ENCODE measurements at places on chromosomes 6 and 20. TPM values are rescaled to one million over a fixed set of nuclear protein-coding genes. Genes with fewer than 3 reads are reported as not detected.

The OR2H1 gene
- not detected for total RNA-seq

GRCh38 chr6:30761791-30762429 is 17.6 kb upstream of the IER3 start:
- DNase-seq: no peak

- peak; percentile 49 for DNase-seq
Observed at GRCh38 chr6:106444777-106445507, 84.4 kb downstream of the CRYBG1 start.

- no peak for DNase-seq
Observed at GRCh38 chr6:169702840-169703246, 917 bp downstream of the C6orf120 start.
